IPS DF 6.9 (cell line): ENCODE measurements at places on chromosomes 5 and 9.

DNA sequence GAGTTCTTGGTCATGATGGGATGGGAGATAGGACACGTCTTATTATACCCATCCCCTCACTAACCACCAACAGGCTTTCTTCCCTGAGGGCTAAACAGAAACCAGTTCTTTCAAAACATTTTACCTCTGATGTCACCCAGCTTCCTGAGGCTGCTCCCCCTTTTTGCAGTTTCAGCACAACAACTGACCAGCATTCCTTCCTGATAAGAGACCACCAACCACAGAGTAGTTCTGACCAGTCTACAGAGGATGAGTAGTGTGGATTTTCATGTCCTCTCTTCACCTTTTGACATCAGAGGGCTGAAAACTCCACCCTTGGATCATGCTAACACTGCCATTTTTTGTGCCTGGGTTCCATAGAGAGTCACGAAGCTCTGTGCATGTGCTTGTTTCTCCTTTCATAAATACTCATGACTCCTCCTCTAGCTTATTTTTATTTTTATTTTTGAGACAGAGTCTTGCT, 82.6 kb downstream of the OSTF1 start:
- DNase-seq = no peak

- no peak for DNase-seq
These were observed 22.3 kb downstream of the PCDHAC2 start for GRCh38 chr5:140988608-140989007.

DNA sequence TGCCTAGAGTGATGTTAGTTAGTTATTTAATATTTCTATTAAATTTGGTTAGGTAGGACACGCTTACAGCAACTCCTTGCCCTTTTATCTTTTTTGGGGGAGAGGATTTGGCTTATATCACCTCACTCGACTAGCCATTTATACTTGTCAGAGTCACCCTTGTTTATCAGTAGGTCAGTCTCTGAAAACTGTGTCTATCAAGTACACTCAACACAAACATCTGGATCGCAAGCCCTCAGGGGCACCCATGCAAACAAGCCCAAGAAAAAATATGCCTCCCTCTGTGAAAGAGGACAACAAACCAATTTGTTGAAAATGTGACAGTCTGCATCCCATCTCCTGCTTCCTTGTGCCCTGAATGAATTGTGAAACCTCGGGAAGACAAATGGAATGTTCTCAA, 139.9 kb downstream of the PLCXD3 start:
- no peak for DNase-seq

- no peak for DNase-seq
These were observed 243.2 kb downstream of the ELAVL2 start for GRCh38 chr9:23582836-23583235.
